ENCODE measurements at places on chromosomes 3 and 15. TPM values are rescaled to one million over a fixed set of nuclear protein-coding genes. Genes with fewer than 3 reads are reported as not detected.

Gene DALRD3
- 57.4 TPM for total RNA-seq

Gene GOLGA8Q
- not detected for total RNA-seq

Gene TMEM44
- total RNA-seq: 25.7 TPM

Gene CCDC9B
- 0.25 TPM for total RNA-seq

Gene SCG5
- 69.4 TPM for total RNA-seq

Gene DPH6
- total RNA-seq: 41.1 TPM

GRCh38 chr3:164408326-164408725 is 670.0 kb downstream of the SI start:
- no peaks in the 10 kb centered on the region for H3K36me3 ChIP-seq
- no peak overlapping the region for H3K4me3 ChIP-seq
- no peak for DNase-seq
- H3K4me1 ChIP-seq: no peaks in the 10 kb centered on the region
- H3K27ac ChIP-seq: no peak overlapping the region
- no peaks in the 10 kb centered on the region for H3K27me3 ChIP-seq

- no peak overlapping the region for H3K4me3 ChIP-seq
- H3K36me3 ChIP-seq: peaks cover 8% of the 10 kb centered on the region
- H3K4me1 ChIP-seq: no peaks in the 10 kb centered on the region
- H3K27me3 ChIP-seq: no peaks in the 10 kb centered on the region
- DNase-seq: no peak
These were observed 77.2 kb downstream of the VPS13C start for GRCh38 chr15:61983081-61983480.

- no peak overlapping the region for H3K4me3 ChIP-seq
- DNase-seq: no peak
- H3K36me3 ChIP-seq: no peaks in the 10 kb centered on the region
- H3K4me1 ChIP-seq: peaks cover 11% of the 10 kb centered on the region
- no peaks in the 10 kb centered on the region for H3K27me3 ChIP-seq
- no peak overlapping the region for H3K27ac ChIP-seq
These were observed 121.9 kb downstream of the CACNA1D start for GRCh38 chr3:53616321-53616720.

DNA sequence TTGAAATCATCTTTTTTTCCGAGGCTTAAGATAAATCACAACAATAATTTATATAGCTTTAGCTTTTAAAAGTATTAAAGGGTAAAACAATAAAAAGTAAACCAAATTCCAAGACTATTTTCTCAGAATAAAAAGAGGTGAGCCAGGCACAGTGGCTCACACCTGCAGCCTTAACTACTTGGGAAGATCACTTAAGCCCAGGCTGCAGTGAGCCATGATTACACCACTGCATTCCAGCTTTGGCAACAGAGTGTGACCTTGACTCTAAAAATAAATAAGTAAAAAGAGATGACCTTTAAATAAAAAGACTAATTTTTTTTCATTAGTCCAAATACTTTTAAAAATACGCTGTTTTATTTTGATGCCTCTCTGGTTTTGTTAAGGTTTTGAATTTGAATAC is 54.4 kb downstream of the C3orf80 start:
- H3K27me3 ChIP-seq: no peaks in the 10 kb centered on the region
- DNase-seq: no peak
- no peaks in the 10 kb centered on the region for H3K36me3 ChIP-seq
- no peak overlapping the region for H3K27ac ChIP-seq
- H3K4me1 ChIP-seq: no peaks in the 10 kb centered on the region
- no peak overlapping the region for H3K4me3 ChIP-seq

DNA sequence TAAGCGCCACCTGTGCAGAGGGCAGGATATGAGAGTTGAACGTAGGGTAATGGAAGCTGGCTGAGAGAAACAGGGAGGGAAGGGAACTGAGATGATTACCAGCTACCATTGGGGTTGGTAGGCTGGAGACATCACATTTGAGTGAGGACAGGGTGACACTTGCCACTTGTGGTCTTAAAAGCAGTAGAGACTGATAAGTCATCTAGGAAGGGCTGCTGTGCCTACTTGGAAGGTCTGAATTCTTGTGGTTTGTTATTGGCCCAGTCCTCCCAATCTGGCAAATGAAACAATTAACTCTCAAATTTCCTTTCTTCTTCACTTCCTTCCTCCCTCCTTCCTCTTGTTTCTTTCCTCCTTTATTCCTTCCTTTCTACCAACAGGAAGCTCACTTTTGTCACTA is 46.8 kb downstream of the COL6A5 start:
- DNase-seq: no peak
- no peak overlapping the region for H3K4me3 ChIP-seq
- no peak overlapping the region for H3K27ac ChIP-seq
- no peaks in the 10 kb centered on the region for H3K36me3 ChIP-seq
- H3K27me3 ChIP-seq: no peaks in the 10 kb centered on the region

DNA sequence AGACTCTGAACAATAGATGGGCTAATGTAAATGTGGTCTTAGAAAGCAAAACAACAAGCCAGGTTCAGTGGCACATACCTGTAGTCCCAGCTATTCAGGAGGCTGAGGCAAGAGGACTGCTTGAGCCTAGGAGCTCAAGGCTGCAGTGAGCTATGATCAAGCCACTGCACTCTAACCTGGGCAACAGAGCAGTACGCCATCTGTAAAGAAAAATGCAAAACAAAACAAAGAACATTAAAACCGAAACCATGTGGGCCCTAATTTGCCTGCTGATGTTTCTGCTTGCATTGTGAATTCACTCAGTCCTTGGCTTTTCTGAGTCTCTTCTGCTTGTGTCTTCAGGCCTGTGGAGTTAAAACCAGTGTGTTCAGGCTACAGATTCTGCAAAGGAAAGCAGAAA is 56.7 kb downstream of the CCNL1 start:
- peaks cover 11% of the 10 kb centered on the region for H3K4me1 ChIP-seq
- no peaks in the 10 kb centered on the region for H3K36me3 ChIP-seq
- no peak for DNase-seq
- H3K27me3 ChIP-seq: no peaks in the 10 kb centered on the region
- no peak overlapping the region for H3K4me3 ChIP-seq

GRCh38 chr3:52794612-52795099 is at the start of gene ITIH3:
ITIH3 (plus strand) TSS chr3:52794796; CDS start chr3:52794804, 8 bp downstream.
- H3K27me3 ChIP-seq: no peaks in the 10 kb centered on the region
- H3K36me3 ChIP-seq: no peaks in the 10 kb centered on the region
- DNase-seq: no peak
- H3K4me1 ChIP-seq: no peaks in the 10 kb centered on the region

DNA sequence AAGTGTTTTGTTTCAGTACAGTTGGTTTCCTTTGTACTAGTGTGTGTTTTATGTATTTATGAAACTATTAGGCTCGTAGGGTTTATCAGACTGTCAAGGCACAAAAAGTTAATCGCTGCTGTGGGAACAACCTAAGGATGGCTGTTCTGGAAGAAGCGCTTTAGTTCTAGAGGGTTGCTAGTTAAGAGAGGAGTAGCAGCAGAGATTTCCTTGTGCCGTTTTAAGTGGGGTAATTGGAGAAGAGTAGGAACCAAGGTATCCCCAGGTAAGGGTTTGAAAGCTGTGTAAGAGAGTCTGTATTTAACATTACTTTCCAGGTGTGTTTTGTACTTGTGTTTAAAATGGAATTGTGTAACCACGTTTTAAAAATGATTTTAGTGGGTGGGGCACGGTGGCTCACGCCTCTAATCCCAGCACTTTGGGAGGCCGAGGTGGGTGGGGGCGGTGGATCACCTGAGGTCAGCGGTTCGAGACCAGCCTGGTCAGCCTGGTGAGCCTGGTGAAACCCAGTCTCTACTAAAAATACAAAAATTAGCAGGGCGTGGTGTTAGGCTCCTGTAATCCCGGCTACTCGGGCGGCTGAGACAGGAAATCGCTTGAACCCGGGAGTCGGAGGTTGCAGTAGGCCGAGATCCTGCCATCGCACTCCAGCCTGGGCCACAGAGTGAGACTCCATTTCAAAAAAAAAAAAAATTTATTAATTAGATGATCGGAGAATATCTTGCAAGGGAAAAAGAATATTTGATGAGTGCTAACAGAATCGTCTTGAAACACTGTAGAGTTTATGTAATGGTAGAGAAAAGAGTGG is 2.6 kb downstream of the MORF4L1 start:
- DNase-seq: no peak
- H3K4me3 ChIP-seq: peak overlapping the region; percentile 92
- H3K27ac ChIP-seq: no peak overlapping the region
- H3K4me1 ChIP-seq: peaks cover 59% of the 10 kb centered on the region
- peaks cover 3% of the 10 kb centered on the region for H3K36me3 ChIP-seq
- no peaks in the 10 kb centered on the region for H3K27me3 ChIP-seq

GRCh38 chr3:127991251-127991650 is 61.0 kb upstream of the SEC61A1 start:
- no peaks in the 10 kb centered on the region for H3K4me1 ChIP-seq
- no peak overlapping the region for H3K4me3 ChIP-seq
- no peaks in the 10 kb centered on the region for H3K36me3 ChIP-seq
- H3K27me3 ChIP-seq: no peaks in the 10 kb centered on the region
- H3K27ac ChIP-seq: no peak overlapping the region

GRCh38 chr3:4584456-4585249 is 91.5 kb downstream of the ITPR1 start:
- no peak for DNase-seq
- H3K4me3 ChIP-seq: no peak overlapping the region
- no peaks in the 10 kb centered on the region for H3K36me3 ChIP-seq
- no peak overlapping the region for H3K27ac ChIP-seq
- peaks cover 20% of the 10 kb centered on the region for H3K4me1 ChIP-seq
- H3K27me3 ChIP-seq: no peaks in the 10 kb centered on the region

- H3K27me3 ChIP-seq: no peaks in the 10 kb centered on the region
- peak; percentile 78 for DNase-seq
- H3K27ac ChIP-seq: no peak overlapping the region
- no peak overlapping the region for H3K4me3 ChIP-seq
These were observed 346.8 kb downstream of the CNTN3 start for GRCh38 chr3:74267588-74268184.

DNA sequence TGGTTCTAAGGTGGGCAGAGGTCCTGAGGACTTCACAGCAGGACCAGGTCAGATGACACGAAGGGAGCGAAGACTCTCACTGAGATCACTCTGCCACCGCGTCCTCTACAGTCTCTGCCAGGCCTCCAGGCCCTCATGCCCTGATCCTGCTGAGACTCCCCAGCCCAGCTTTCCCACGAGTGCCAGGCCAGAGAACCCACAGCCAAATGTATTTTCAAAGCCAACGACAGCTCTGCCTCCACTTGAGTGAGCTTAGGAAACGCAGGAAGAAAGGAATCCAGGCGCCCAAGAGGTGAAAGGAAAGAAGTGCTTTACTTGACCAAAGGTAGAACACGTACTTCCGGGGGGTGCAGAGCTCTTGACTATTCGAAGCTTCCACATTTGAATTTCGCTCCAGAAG is 275.0 kb downstream of the XXYLT1 start:
- no peak for DNase-seq
- no peaks in the 10 kb centered on the region for H3K36me3 ChIP-seq
- H3K4me1 ChIP-seq: no peaks in the 10 kb centered on the region
- H3K27me3 ChIP-seq: peaks cover 10% of the 10 kb centered on the region

DNA sequence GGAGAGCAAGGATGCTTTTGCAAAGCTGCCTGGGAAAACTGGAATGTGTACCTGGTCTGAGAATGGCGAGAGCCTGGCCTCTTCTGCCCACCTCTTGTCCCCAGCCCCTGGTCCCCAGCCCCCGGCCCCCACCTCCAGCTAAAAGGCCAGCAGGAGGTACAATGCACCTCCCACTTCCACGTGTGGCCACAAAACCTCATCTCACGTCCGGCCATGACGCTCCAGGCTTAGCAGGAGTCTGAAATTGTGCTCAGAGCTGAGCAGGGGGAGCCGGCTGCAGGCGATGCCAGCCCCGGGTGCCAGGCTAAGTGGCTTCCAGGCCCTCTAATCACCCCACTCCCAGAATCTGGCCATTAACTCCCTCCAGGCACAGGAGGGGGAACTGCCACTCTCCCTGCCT is 83.1 kb upstream of the PRR20G start:
- DNase-seq: no peak
- no peak overlapping the region for H3K4me3 ChIP-seq
- peaks cover 14% of the 10 kb centered on the region for H3K4me1 ChIP-seq

GRCh38 chr3:195238081-195238571 is 32.8 kb downstream of the XXYLT1 start:
- H3K27me3 ChIP-seq: no peaks in the 10 kb centered on the region
- DNase-seq: no peak
- H3K27ac ChIP-seq: no peak overlapping the region
- H3K4me1 ChIP-seq: no peaks in the 10 kb centered on the region
- no peak overlapping the region for H3K4me3 ChIP-seq
- H3K36me3 ChIP-seq: no peaks in the 10 kb centered on the region

- no peaks in the 10 kb centered on the region for H3K36me3 ChIP-seq
- H3K4me1 ChIP-seq: peaks cover 9% of the 10 kb centered on the region
- no peak overlapping the region for H3K4me3 ChIP-seq
- DNase-seq: no peak
- H3K27ac ChIP-seq: no peak overlapping the region
These were observed 25.8 kb upstream of the NFKBIZ start for GRCh38 chr3:101823525-101823924.

DNA sequence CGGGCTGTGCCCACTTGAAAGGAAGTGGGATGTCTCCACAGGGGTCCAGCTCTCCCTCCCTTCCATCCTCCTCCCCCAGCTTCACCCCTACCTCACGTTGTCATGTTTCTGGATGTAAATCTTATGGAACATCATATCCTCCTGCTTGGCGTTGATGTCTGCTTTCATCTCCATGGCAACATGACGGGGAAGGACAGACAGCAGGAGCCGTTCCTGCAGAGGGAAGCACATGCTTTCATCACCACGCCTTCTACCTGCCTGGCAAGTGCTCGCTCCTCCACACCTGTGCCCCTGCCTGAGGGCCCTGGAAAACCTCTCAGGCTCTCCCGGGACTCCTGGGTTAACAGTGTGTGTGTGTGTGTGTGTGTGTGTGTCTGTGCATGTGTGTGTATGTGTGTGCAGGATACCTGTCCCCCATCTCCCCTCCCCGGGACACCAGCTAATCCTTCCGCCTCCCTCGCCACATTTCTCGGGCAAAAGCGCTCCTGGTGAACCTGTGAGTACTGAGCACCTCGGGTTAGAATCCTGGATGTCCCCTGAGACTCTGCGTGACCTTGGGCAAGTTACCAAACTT is 101.1 kb downstream of the ADCY5 start:
- H3K4me3 ChIP-seq: no peak overlapping the region
- peaks cover 4% of the 10 kb centered on the region for H3K4me1 ChIP-seq
- no peaks in the 10 kb centered on the region for H3K27me3 ChIP-seq
- no peaks in the 10 kb centered on the region for H3K36me3 ChIP-seq

GRCh38 chr3:61985020-61985419 is 388.3 kb downstream of the FEZF2 start:
- no peak overlapping the region for H3K4me3 ChIP-seq
- peaks cover 23% of the 10 kb centered on the region for H3K4me1 ChIP-seq
- no peaks in the 10 kb centered on the region for H3K36me3 ChIP-seq
- no peaks in the 10 kb centered on the region for H3K27me3 ChIP-seq
- no peak overlapping the region for H3K27ac ChIP-seq

- no peak overlapping the region for H3K4me3 ChIP-seq
- H3K4me1 ChIP-seq: peaks cover 9% of the 10 kb centered on the region
- no peaks in the 10 kb centered on the region for H3K36me3 ChIP-seq
- DNase-seq: no peak
- H3K27ac ChIP-seq: no peak overlapping the region
These were observed 299.8 kb downstream of the SHQ1 start for GRCh38 chr3:72548461-72548860.

GRCh38 chr3:64133272-64133671 is 92.0 kb downstream of the PRICKLE2 start:
- no peaks in the 10 kb centered on the region for H3K36me3 ChIP-seq
- H3K4me3 ChIP-seq: no peak overlapping the region
- no peak overlapping the region for H3K27ac ChIP-seq

GRCh38 chr15:27855137-27855536 is 244.0 kb downstream of the OCA2 start:
- DNase-seq: no peak
- H3K36me3 ChIP-seq: no peaks in the 10 kb centered on the region
- H3K4me3 ChIP-seq: no peak overlapping the region
- no peaks in the 10 kb centered on the region for H3K27me3 ChIP-seq
- H3K4me1 ChIP-seq: no peaks in the 10 kb centered on the region

GRCh38 chr3:128998561-128998960 is 2.5 kb upstream of the EFCC1 start:
- H3K4me1 ChIP-seq: peaks cover 51% of the 10 kb centered on the region
- no peak for DNase-seq
- H3K4me3 ChIP-seq: peak overlapping the region; percentile 31
- peaks cover 41% of the 10 kb centered on the region for H3K27me3 ChIP-seq

Data from neural progenitor cell (in vitro differentiated cells).